ENCODE measurements at places on chromosomes 12 and 14.
A peak's percentile ranks its signal among the peaks of the same experiment; 100 is the strongest.

DNA sequence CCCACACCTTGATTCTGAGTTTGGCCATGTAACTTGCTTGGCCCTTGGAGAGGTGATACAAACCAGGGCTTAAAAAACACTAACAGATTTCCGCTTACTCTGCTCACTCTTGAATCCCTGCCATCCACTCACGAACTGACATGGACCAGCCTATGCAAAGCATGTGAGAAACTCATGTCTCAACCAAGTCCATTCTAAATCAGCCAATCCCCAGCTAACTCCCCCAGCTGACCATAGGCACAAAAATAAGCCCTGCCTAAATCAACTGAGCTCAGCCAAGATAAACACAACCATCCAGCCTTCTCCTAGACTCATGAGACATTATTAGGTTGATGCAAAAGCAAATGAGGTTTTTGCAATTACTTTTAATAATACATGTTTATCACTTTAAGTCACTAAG, 353.9 kb upstream of the TBX3 start:
- no peak for DNase-seq

DNA sequence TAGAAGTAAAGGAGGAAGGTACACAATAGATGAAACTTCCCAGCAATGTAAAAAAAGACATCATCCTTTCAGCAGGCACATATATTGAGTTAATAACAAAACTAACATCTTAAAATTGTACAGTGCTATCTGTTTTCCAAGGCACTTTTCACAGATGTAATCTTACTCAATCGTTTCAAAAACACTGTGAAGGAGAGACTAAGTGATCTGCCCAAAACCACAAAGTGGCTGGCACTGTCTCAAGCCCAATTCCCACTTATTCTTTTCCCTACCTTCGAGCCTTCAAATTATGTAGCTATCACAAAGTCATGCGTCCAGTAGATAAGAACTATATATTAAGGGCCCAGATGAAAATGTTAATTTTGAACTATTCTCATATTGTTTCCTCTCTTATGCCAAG, 193.6 kb upstream of the RASSF8 start:
- no peak for DNase-seq

GRCh38 chr12:21340403-21340802, 5.7 kb upstream of the SLCO1A2 start:
- DNase-seq, result no peak

DNA sequence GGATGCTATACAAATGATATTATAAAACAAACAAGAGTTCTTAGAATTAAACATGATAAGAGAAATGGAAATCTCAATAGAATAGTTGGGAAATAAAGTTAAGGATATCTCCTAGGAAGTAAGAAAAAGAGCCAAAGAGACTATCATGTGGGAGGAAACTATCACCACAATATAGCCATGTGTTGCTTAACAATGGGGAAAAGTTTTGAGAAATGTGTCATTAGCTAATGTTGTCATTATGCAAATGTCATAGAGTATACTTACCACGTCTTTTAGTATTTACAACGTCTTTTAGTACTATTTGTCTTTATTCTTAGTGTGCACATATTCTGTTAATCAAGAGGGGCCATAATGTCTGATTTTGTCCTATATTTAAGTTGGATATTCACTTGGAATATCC, 58.7 kb downstream of the ZNF641 start:
- DNase-seq, result no peak

GRCh38 chr14:98926146-98926545, 345.9 kb downstream of the BCL11B start:
- DNase-seq, result no peak

DNA sequence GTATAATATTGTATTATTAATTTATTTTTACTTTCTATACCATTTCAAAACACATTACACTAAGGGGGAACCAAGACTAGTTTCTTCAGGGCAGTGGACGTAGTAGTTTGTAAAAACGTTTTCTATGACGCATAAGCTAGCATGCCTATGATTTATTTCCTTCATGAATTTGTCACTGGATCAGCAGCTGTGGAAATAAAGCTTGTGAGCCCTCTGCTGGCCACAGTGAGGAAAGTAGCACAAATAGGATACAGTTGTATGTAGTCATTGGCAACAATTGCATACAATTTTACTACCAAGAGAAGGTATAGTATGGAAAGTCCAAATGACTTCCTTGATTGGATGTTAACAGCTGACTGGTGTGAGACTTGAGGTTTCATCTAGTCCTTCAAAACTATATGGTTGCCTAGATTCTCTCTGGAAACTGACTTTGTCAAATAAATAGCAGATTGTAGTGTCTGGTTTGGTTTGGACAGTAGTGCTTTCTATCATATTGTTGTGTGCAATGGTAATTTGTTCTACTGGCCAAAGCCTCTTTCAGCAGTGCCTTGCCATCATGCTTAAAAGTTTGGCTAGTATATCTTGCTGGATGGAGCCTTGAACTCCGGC, 24.3 kb upstream of the PLEKHD1 start:
- peak; percentile 50 for DNase-seq

DNA sequence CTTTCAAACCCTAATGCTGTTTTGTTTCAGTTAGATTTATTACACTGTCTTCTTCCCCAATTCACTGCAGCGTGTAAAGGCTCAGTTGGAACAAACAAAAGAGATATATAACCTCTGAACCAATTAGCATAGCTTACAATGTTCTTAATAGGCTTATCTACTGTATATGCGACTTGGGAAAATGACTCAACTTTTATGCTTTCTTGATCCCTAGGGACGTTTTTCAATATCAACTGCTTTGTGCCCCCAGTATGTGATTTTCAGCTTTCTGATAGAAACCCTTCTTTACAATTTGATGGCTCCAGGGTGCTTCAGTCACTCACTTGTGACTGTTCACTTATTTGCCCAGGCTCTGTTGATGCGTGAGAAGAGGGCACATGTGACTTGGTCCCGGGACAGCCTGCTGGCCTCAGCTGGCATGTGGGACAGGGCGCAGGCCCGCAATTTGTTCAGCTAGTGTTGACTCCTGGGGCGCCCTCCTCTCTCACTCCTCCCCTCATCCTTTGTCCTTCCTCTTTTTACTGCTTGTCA, 107.1 kb downstream of the TMTC2 start:
- DNase-seq, result no peak

DNA sequence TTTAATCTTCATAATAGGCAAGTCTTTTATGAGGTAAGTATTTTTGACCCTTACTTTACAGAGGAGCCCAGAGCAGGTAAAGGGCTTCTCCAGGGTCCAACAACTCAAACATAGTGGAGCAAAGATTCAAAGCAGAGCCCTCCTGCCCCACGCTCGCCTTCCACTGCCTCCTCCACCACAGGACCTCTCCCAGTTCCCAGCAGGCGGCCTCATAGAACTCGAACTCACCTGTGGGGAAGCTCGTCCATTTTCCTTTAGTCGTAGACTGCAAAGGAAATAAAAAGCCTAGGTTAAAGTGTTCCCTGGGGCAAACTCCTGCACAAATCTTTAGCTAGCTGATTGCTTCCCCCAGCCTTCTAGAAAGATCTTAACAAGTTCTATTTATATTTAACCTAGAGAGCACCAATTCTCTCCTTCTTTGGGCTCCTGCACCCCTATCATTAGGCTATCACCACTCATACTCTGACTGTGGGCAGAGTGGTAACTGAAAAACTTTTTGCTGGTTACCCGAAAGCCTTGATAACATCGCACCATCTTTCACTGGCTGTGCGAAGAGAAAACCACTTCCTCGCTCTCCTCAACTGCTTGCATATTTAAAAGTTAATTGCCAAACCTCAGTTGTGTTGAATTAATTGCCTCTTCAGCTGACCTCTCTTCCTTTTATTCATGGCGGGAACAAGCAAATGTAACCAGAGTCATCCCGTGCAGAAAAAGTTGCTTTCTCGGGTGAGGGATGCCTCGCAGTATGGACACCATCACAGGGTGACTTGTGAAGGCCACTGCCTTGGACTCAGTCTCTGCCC, 299.6 kb downstream of the DPF3 start:
- no peak for DNase-seq

DNA sequence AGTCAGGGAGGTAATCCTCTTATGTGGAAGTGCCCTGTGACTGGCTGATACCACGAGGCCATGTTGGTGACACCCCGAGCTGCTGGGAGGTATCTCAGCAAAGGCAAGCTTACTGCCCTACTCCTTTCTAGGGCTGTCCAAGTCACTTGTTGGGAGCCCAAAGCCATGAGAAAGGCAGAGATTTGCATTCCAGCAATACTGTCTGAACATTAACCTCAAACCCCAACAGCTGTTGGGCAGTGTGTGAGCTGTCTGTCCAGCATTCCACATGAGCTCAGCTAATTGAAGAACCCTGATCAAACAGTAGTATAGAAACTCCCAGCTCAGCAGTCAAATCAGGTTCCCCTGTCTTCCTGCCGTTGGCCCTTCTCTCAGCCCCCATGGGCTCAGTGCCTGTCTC, 9.2 kb downstream of the ABHD4 start:
- no peak for DNase-seq

- DNase-seq, result no peak
Observed at GRCh38 chr12:12447236-12447635, 90.4 kb downstream of the BORCS5 start.

GRCh38 chr14:84323978-84324377, 1206.0 kb upstream of the FLRT2 start:
- DNase-seq, result no peak

- no peak for DNase-seq
Observed at GRCh38 chr12:125053821-125054220, 11.4 kb upstream of the AACS start.

GRCh38 chr14:101235335-101236103, 325.8 kb upstream of the DIO3 start:
- no peak for DNase-seq

- DNase-seq, result no peak
Observed at GRCh38 chr12:69523433-69524330, 53.5 kb downstream of the FRS2 start.

DNA sequence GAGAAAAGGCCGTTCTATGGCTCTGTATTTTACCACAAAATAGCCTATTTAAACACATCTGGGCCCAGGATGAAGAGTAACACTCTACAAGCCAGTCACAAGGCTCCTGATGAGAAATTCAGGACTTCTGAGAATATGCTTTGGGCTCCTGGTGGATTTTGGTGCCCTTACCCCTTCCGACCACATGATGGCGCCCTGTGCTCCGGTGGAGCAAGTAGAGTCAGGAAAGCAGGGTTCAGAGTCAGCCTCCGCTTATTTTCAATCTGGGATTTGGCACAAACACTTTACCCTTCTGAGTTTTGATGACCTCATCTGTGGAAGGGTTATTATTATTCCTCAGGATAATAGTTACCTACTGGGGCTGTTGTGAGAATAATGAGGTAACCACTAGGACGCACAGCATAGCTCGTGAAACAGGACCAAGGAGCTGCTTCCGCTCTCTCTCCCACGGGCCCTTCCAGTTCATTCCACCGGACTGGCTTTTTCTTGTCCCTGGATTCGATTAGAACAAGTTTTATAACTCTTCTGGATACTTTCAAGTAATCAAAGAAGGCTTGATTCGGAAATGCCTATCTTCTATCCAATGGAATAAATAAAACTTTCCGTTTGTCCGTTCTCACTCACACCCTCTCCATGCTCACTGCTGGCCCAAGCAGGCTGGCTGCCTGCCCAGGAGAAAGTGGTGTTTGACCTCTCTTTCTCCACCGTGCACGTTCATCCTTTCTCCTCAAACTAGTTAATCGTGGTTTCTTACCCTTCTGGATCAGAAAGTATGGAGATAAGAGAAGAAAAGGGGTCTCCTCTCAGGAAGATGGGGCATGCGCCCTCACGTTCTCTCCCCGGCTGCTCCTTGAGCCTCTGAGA, 104.6 kb downstream of the GALC start:
- DNase-seq, result no peak

DNA sequence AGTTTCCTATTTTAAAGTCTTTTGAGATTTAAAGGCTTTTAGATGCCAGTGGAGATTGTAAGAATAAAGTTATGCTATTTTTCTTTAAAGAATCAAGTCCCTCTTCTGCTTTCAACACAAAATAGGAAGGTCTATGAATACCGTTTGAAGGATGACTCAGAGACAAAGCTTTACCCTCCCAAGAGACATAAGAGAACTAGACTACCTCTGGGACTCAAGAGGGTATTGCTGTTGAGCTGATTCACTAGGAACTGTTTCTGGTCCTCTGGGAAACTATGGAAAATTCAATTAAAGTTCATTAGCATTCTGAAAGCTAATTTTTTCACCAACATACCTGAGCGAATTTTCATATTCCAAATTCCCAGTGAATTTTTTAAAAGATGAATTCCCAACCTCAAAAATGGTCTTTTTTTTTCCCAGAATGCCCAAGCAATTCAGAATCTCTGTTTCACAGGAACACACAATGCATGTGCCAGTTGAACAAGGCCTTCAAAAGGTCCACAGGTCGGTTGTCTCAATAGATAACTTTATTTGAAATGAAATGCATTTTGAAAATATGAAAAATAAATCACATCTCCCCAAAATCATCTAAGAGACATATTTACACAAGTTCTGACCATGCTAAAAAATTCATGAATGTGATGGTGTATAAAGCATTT, 6.5 kb downstream of the PHLDA1 start:
- no peak for DNase-seq

- DNase-seq, result no peak
Observed at GRCh38 chr14:102883089-102883541, 39.3 kb upstream of the AMN start.

GRCh38 chr12:53115112-53115890, 12.0 kb downstream of the SOAT2 start:
- DNase-seq, result no peak

DNA sequence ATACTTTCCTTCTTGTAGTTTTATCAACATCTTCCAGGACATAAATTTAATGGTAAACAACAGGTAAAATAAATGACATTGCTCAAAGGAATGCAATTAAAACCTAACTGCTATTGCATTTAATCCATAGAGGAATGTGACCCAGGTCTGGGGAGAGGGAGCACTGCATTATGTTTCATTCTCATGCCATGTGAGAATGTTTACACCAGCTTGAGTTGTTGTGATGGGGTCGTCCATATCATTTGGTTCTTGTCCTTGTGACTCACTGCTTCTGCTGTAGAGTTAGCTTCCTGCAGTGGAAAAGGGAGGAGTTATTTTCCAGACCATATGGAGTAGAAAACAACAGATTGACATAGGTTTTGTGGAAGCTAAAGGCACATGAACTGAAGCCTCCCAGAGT, 129.3 kb upstream of the PMCH start:
- DNase-seq, result no peak

- DNase-seq, result no peak
Observed at GRCh38 chr14:54646626-54647025, 79.7 kb downstream of the SAMD4A start.

- DNase-seq, result no peak
Observed at GRCh38 chr12:22412581-22412980, 78.1 kb upstream of the ST8SIA1 start.

DNA sequence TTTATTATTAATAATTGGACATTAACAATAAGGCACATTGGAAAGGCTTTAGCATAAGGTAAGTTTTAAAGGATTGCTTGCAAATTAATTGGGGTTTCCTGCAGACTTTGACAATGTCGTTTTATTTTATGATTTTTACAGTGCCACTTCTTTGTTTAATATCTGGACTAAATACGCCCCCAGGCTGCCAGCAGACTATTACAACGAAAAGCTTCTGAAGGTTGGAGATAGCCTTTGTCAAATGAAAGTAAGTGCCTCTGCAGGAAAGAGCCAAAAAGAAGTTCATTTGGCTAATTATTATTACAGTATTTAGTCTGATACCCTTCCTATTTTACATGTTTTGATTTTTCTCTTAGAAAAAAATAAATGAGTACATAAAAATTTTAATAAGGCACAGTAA, 11.3 kb downstream of the CFAP54 start:
- DNase-seq, result no peak

All from memory B cell (primary cell).